ENCODE measurements at places on chromosomes 1 and 21.

- DNase-seq: no peak
These were observed 22.0 kb downstream of the SMAP2 start for GRCh38 chr1:40395190-40396175.

DNA sequence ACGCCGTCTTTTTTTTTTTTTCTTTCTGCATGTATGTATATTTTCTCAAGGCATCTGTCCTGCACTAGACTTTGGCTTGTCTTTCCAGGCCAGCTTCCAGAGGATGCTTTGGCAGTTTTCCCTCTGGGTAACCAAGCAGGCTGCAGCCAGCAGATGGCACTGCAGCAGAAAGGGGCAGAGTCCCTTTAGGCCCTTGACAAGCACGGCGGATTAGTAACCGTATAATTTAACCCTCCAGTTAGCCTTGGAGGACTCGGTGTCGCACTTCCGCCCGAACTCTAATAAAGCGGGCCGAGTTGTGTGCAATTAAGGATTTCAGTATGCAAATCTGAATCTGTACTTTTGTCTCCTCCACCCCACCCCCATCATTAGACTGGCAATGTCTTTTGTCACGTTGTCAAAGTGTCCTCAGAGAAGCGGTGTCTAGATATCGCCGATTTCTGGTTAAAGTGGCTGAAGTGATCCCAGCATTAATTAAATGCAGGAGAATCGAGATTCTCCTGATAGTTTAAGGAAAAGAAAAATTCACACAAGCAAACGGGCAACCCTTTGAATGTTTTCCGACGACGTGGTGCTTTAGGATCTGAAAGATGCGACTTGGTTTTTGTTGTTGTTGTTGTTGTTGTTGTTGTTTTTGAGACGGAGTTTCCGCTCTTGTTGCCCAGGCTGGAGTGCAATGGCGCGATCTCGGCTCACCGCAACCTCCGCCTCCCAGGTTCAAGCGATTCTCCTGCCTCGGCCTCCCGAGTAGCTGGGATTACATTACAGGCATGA, 1.1 kb upstream of the TMEM167B start:
- DNase-seq: no peak

GRCh38 chr1:186812570-186812969, 16.2 kb upstream of the PLA2G4A start:
- no peak for DNase-seq

DNA sequence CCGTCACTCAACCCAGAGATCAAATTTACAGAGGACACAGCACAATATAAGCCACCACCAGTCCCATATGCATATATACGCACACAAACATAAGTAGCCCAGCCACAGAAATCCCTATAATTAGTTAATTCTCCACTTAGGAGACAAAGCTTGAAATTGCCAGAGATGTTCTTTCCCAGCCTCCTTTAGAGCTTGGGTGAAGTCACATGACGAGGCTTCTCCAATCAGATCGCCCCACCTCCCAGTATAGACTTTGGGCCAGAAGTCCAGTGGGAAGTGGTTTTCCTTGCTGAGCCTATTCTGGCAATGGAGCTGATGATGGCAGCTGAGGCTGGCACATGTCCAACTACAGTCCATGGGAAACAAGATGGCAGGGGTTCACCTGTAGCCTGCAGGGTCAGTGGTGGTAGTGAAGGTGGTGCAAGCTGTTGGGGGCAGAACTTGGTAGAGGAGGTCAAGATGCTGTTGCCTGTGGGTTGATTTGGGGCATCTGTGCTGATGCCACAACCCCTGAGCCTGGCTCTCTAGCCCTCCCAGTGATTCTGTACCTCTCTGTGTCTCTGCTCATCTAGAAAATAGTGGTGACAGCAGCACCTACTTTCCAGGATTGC, 535.9 kb downstream of the MATN1 start:
- DNase-seq: no peak
